ENCODE measurements at places on chromosomes 12 and 14.

GRCh38 chr14:101838476-101838875 lies 77.0 kb downstream of the PPP2R5C start:
- no peak for DNase-seq

DNA sequence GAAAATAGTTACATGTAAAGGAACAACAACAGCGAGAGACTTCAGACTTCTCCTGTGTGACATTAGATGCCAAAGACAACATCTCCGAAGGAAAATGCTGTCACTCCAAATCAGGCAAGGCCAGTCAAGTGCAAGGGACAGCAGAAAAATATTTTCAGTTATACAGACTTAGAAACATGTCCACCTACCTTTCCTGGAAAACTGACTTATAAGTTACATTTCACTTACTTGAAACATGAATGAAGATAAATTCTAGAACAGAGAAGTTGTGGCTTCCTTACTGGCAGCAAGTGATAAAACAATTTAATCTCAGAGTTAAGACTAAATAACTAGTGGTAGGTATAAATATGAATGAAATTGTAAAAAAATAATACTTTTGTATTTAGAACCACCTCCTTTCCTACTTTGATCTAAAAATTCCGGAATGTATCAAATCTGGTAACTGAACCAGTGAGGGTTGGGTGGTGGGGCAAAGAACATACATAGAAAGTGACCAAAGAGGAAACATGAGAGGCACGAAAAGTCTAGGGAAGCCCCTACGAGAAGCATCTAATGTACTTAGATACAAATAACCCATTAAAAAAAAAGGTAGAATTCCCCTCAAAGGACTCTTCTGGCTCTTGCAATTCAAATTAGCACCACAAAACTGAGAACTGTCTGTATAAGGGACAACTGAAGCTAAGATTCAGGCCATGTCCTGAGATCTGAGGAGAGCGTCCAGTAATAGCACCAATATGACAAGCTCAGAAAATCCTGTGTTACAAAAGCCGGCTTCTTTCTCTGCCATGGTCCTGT lies 21.2 kb downstream of the MTHFD1 start:
- no peak for DNase-seq

DNA sequence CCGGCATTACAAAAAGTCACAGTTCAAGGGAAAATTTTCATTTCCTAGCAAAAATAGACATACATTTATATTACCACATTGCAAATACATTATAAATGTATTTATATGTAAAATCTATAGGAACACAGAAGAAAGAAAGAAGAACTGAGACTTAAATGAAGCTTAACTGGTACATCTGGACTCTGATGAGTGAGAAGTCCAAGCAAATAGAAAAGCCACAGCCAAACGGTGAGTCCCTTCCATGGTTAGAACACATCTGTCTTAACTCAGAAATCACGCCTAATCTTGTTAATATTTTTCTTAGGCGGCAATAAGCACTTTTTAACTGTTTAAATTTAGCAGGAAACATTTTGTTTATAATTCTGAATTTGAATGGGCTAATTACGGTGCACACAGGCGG lies 9.4 kb upstream of the KLRB1 start:
- DNase-seq = no peak

DNA sequence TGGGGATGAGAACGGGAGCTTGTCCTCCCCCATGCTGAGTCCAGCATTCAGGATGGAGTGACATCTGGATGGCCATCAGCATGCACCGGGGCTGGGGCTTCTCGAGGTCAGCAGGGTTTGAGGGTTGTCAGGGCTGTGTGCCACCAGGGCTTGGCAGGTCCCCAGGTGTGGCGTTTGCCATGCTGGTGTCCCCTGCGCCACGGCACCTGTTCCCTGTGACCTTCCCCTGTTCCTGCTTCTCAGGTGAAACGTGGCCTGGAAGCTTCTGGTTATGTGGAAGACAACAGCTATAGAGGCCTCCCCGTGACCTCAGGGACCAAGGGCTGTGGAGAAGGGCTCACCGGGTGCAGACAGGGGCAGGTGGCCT lies 152.4 kb downstream of the KIF26A start:
- no peak for DNase-seq

DNA sequence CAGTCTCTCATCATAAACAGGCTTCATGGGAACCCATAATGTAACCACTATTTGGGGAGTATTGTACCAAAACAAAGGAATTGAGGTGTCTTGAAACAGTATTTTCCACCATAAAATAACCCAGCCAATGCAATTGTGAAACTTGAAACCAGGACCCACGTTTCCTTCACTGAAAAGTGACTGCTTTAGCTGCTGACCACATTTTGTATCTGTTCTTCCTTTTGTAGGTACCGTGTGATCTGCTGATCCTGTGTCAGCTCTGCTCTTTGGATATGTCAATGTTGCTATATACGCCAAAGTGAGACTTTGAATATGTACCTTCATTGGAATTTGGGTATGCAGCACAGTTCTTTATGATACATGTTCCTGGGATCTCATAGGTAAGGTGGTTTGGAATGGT lies 95.1 kb upstream of the CNTN1 start:
- DNase-seq = no peak

Measured in astrocyte of the spinal cord (primary cell).